KBM-7 (cell line): ENCODE measurements at places on chromosomes 7 and 10.
A peak's percentile ranks its signal among the peaks of the same experiment; 100 is the strongest.

GRCh38 chr10:11242443-11243387, 225.0 kb downstream of the CELF2 start:
- no peak for DNase-seq

DNA sequence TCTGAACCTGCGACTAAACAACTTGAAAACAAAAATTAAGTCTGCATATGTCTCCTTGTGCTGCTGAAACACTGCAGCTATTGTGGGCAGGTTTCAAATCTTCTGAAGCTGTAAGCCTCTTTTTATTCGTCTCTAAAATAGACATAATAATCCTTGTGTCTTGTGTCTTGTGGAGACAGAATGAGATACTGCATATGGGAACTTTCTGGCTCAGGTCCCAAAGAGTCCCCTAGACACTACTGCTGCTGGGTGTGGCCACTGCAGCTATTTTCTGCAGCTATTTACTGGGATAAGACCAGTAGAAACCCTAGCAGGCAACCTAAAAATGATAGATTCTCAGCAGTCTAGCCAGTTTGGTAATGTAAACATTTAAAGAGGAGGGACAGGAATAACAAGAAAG, 252.0 kb downstream of the ELMO1 start:
- no peak for DNase-seq

GRCh38 chr10:92690915-92691590, 1.3 kb downstream of the HHEX start:
- peak; percentile 99 for DNase-seq

- DNase-seq = no peak
Observed at GRCh38 chr7:47777531-47778152, 170.6 kb downstream of the PKD1L1 start.
